ENCODE measurements at places on chromosomes 6 and 20. TPM values are rescaled to one million over a fixed set of nuclear protein-coding genes. Genes with fewer than 3 reads are reported as not detected.
A peak's percentile ranks its signal among the peaks of the same experiment; 100 is the strongest.

- no peak for DNase-seq
Measured at GRCh38 chr6:39005774-39006173, 42.8 kb upstream of the GLP1R start.

DNA sequence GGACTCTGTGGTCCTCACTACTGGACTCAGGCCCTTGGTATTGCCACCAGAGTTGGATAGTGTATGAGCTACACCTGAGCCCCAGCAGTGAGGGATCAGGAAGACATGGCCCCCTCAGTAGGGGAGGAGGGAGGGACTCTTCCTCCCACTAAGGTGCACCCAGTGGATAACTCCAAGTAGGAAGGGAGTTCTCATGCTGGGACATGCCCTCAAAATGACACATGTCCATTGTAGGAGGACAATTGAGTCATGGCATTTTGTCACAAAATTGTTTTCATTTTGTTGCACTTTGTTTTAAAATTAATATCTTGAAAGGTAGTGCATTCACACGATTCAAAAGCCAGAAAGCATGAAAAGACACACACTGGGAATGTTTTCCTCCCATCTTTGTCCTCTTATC lies 127.2 kb downstream of the FOXO3 start:
- no peak for DNase-seq

DNA sequence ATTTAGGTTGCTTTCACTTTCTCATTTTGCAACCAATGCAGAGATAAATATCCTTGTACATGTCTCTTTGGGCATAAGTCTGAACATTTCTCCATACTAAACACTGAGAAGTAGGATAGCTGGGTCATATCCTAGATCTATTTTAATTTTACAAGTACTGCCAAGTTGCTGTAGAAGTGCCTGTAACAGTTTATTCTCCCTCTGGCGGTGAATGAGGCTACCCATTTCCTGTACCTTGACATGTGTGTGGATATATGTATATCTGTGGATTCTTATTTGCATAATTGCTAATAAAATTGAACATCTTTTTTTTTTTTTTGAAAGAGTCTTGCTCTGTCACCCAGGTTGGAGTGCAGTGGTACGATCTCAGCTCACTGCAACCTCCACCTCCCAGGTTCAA lies 48.0 kb upstream of the PNRC1 start:
- DNase-seq = peak; percentile 19

DNA sequence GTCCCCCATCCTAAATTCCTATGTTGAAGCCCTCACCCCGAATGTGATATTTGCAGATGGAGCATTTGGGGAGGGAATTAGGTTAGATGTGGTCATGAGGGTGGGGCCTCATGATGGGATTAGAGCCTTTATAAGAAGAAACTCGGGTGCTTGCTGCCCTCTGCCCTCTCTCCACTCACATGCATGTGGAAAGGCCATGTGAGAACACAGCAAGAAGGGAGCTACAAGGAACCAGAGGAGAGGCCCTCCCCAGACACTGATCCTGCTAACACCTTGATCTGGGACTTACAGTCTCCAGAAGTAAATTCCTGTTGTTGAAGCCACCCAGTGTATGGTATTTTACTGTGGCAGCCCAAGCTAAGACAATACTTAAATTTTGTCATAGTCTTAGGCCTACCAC lies 69.6 kb upstream of the TULP1 start:
- DNase-seq = no peak

- peak; percentile 81 for DNase-seq
Measured at GRCh38 chr6:7108196-7108963, 619 bp downstream of the RREB1 start.

- DNase-seq = peak; percentile 64
Measured at GRCh38 chr6:26183581-26184366, 96.5 kb downstream of the HFE start.

- no peak for DNase-seq
Measured at GRCh38 chr20:3995749-3996320, 19.5 kb downstream of the RNF24 start.

DNA sequence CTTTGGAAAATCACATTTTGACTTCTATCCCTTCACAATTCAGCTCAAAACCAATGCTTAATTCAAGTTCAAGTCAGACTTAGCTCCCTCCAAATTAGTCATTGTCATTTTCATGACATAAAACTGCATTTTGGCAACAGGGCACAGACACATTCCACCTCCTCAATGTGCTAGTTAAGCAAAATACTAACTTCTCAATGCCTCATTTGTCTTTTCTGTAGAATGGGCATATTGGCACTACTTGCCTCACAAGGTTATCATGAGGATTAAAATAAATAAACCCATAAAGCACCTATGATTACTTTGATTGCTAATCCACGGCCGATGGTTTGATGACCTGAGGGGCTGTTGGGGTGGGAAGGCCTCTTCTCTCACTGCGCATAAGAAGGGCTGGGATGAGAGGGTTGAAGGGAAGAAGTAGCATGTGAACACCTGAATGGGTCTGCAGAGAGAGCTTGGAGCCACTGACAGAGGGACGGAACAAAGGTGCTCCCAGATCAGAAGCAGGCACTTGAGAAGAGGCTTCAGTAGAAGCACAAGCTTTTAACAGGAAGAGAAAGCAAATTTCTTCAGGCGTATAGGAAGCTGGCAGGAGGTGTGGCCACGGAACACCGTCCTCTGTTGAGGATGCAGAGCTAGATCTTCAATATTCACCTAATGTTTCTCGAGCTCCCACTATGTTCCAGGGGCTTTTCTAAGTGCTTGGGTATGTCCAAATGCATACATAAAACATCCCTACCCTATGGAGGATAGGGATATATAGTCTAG lies 11.7 kb upstream of the TBC1D7 start:
- DNase-seq = no peak

GRCh38 chr6:42095094-42095493 lies 44.8 kb downstream of the TAF8 start:
- no peak for DNase-seq

DNA sequence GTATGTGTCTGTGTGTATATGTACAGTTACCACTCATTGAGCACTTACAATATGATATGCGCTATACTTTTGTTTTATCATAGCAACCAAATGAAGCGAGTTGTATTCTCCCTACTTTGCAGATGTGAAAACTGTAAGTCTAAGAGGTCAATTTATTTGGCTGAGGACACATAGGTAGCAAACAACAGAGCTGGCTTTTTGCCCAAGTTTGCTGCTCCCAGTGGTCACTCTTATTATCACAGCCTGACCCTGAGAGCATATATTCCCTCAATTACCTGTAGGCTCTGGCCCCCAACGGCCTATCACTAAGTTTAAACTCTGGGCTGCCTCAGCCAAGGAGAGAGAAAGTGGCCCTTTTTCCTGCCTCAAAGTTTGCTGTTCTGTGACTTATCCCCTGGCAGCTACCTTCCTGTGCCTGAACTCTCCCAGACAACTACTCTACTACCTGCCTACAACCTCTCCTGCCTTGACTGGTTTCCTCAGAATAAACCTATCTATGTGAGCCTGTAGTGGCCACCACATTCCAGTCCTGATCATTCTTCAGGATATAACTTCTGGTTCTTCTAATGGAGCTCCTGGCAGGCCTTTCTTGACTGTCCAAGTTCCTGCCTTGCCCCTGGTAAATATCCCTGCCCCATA lies 221.8 kb downstream of the FRK start:
- DNase-seq = peak; percentile 59

DNA sequence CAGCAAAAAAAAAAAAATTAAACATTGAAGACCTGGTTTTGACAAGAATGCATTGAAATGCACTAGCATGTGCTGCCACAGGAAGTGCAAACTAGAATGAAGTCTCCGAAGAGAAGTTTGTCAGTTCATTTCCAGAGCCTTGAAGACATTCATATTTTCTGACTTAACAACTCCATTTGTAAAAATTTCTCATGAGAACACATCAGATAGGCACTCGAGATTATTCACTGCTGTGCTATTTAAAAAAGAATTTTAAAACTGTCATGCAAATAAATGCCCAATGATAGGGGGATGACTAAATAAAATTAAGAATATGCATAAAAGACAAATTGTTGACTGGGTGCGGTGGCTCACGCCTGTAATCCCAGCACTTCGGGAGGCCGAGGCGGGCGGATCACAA lies 394.6 kb upstream of the JARID2 start:
- peak; percentile 61 for DNase-seq

DNA sequence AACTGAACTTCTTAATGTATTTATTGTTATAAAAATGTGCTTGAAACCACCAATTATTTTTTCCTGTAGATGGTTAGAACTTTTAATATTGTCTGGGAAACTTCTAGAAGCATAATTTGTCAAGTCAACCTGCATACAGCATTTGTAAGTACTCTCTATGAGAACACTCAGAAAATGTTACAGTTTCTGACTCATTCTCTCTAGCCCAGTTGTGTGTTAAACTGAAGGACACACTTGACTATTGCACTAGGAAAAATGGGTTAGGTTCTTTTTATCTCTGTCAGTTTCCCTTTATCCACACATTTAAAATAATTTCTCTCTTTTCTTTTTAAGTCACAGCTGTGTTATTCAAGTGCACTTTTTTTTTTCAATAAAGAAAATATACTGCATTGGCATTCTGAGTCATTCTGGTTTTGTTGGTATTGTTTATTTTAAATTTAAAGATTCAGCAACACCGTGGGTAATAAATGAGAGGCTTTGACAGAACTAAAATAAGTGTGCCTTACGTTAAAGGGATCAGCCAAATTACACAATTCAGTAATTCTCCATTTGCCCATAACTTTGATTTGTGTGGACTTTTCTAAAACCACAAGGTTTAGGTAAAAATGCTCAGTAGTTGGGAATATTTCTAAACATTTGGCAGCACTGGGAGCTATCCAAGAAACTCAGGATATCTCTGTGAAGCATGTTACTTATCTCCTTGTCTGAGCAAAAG lies 50.7 kb downstream of the OPN5 start:
- DNase-seq = no peak

GRCh38 chr20:21183722-21184121 lies 57.8 kb downstream of the KIZ start:
- peak; percentile 67 for DNase-seq

DNA sequence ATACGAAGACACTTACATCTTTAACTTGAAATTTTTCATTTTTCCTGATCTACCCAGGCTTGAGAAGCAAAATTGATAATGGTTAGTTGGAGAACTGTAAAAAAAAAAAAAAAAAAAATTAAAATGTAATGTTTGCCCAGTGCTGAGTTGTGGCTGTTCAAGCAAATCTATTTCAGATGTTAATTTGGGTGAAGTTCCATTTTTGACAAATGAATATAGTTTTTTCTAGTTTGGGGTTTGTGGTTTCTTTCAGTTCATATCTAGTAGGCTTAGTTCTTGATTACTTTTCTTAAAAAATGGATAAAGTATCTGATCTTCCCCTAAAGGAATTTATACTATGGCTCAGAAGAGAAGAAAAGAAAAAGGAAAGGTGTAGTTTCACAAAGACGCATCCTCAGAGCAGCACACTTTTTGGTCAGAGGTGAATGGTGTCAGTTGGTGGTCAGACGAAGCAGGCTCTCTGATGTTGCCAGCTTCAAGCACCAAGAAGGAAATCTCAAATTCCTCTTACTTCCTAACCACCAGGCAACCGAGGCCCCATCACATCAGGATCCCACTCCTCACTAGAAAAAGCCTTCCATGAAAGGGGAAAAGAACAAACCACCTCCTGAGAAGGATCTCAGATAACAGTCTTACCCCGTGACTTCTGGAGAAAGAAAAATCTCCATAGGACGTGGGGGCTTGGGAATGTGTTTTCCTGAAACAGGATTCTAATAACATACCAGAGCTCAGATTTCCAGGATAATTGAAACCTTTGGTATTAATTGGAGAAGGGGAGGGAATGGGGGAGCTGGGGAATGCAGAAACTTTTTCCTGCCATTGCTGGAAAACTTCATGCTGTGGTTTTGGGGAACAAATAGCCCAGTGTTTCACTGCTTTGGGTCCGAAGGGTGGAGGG lies 396.2 kb downstream of the CD83 start:
- no peak for DNase-seq

- no peak for DNase-seq
Measured at GRCh38 chr6:161215876-161216615, 57.8 kb downstream of the AGPAT4 start.

- peak; percentile 25 for DNase-seq
Measured at GRCh38 chr20:60262967-60263603, 304.9 kb downstream of the CDH26 start.

GRCh38 chr20:19071446-19071725 lies 141.1 kb upstream of the SLC24A3 start:
- no peak for DNase-seq

DNA sequence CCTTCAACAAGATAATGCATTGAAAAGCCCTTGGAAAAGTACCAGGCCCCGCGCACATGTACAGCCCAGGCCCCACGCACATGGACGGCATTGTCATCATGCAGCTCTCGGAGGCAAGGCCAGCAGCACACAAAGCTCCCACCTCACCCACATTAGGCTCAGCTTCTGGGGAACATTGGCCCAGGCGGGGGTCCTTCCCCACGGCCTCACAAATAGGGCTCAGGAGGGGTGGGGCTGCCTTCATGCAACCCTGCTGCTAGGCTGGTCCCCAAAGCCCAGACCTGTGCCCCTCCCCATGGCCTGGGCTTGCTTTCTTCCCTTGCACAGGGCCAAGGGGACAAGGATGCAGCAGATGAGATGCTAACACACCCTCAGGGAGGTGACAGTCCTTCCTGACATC lies 26.7 kb downstream of the NPEPL1 start:
- no peak for DNase-seq

GRCh38 chr6:28789553-28790083 lies 134.2 kb downstream of the TRIM27 start:
- DNase-seq = peak; percentile 71

DNA sequence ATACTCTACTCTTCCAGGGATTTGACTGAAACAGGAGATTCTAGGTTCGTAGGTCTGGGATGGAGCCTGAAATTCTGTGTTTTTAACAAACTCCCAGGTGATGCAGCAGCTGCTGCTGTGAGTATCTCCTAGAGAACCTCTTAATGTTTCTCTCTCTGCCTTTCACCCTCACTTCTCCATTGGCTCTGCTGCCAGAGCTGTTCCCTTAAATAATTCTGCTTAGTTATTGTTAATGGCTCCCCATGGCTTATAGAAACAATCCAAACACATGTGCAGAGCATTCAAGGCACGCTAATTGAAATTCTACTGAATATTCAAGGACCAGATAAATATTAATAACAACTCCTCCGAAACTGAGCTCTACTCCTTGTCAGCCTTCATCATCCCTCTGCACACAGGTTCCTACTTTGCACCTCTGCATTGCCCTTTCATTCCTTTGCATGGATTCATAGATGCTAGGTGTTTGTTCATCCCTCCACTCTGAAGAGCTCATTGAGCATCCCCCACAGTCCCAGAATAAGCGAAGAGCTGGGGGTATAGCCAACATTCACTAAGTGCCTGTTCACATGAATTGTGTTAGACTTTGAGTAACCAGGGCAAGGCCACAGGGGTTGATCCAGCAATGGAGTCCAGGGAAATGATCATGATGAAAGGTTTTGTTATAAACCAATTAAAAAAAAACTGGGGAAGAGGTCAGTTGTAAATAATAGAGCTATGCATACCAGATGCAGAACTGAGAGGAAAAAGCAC lies 488.4 kb upstream of the JAG1 start:
- DNase-seq = no peak

- peak; percentile 78 for DNase-seq
Measured at GRCh38 chr20:44388466-44389023, 33.0 kb downstream of the HNF4A start.

GRCh38 chr6:146813554-146813953 lies 214.8 kb downstream of the ADGB start:
- DNase-seq = no peak

CSE1L gene
- 77.5 TPM for polyA plus RNA-seq

TRDN gene
- polyA plus RNA-seq = not detected

TCF21 gene
- polyA plus RNA-seq = 4.0 TPM

KHDC1 gene
- 2.9 TPM for polyA plus RNA-seq

MYCT1 gene
- polyA plus RNA-seq = not detected

KIZ gene
- 15.4 TPM for polyA plus RNA-seq

MUC21 gene
- polyA plus RNA-seq = not detected

MYL9 gene
- 681 TPM for polyA plus RNA-seq

MYT1 gene
- not detected for polyA plus RNA-seq

BTN1A1 gene
- polyA plus RNA-seq = not detected

TSPO2 gene
- not detected for polyA plus RNA-seq

MED20 gene
- polyA plus RNA-seq = 25.5 TPM

Measured in GM23248 (cell line).